Substantia nigra (tissue), 51 donors: ENCODE measurements at places on chromosomes 3 and 15.

DNA sequence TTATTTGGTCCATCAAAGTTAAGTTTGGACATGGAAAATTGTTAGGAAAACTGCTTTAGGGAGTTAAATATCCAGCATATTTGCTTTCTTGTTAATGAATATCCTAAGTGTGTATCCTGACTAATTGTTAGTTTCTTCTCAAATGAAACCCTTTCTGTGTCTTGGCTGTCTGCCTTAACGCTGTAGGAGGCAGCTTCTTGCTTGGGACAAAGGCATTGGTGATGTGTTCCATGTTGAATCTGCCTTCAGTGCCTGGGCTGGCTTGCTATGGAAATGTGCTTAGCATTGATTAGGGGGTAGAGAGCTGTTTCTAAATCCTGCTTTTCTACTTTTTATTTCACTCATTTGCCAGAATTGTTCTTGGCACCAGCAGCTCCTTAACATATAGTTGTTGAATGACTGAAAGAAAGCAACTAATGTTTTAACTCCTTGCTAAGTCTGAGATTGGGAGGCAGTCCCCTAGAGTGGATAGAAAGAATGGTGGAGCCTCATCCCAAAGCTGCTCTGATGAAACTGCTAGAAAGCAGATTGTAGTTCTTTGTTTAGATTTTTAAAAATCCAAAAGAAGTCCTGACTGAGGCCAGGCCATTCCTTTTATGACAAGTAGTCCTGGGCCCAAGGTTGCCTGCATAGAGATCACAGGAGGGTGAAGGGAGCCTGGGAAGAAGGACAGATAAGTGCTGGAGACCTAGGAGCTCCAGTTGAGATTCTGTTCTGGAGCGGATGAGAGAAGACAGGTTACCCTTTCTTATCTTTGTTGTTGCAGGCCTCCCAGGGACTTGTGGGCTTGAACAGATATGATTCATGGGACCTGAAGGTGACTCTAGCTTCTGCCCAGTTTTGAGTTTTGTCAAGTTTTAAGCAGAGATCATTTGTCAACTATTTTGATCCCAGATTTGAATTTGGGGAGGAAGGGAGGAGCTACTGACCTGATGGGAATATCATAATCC lies 39.3 kb downstream of the OXNAD1 start:
- DNase-seq: no peak

DNA sequence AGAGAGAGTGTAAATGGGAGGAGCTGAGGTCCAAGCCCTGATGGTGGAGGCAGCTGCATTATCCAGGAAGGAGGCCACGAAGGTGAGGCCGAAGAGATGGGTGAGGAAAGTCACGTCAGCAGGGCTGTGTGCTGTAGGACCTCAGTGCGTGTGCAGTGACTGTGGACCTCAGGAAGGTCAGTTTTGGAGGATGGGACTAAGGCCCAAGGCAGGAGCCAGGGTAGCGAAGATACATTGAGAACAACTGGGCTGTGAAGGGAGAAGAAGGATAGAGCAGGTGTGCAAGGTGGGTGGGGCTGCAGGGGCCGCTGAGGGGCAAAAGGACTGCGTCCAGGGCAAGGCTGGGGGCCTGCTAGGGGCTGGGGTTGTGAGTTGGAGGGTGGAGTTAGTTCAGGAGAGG lies 4.9 kb downstream of the KLHL40 start:
- DNase-seq: no peak

DNA sequence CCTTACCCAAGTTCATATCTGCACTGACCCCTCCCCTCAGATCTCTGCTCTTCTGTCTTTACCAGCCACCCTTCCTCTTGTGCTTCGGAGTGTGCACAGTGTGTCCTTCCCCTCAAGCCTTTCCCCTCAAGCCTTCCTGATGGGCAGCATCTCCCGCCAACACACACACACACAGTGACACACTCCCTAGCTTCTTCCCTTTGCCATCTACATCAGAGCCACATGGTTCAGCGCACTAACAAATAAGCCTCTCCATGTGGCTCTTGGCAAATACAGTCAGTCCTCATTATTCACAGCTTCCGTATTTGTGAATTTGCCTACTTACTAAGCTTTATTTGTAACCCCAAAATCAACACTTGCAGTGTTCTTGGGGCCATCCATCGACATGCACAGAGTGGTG lies 37.5 kb downstream of the SH3BP5 start:
- no peak for DNase-seq

- no peak for DNase-seq
Measured at GRCh38 chr3:162468791-162469190, 972.2 kb downstream of the OTOL1 start.

GRCh38 chr3:44048196-44048924 lies 193.3 kb upstream of the TOPAZ1 start:
- DNase-seq: no peak

GRCh38 chr15:61654918-61655317 lies 405.3 kb downstream of the VPS13C start:
- DNase-seq: no peak

DNA sequence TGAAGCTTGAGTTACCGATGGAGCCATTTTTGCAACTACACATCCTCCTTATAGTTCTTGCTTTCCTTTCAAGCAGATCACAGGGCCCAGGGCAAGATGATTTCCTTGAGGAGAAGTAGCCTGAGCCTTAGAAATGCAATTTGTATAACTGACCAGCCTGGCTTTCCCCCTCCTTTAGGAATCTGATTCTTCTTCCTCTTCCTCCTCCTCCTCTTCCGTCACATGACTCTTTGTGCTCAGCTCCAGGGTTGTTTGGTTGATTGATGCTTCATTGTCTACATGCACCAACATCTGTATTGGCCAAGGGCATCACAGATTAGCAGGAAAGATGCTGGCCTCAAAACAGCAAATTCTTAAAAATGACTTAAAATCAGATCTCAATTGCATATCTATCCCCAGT lies 3.3 kb downstream of the SNAPC5 start:
- no peak for DNase-seq

- no peak for DNase-seq
Measured at GRCh38 chr3:147361454-147362420, 44.6 kb downstream of the ZIC4 start.

DNA sequence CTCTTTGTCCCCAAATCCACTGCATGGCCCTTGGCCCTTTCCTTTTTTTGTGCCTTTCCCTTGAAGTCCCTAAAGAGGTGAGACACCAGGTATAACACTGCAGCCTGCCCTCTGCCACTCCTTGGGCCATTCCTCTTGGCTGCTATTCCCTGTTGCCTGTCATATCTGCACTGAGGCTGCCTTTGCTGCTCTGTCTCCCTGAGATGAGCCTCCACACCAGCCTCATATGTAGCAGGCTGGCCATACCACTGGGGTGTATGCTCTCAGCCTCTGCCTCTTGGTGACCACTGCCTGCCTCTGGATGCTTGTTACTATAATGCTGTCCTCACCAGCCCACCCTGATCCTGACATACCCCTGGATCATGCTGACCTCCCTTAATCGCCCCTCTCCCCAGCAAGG lies 252.0 kb downstream of the CLSTN2 start:
- DNase-seq: no peak

GRCh38 chr3:146250449-146251382 lies at the start of gene PLSCR4:
Gene PLSCR4 (minus strand): TSS chr3:146251105. CDS start chr3:146222071, 29,034 bp downstream.
- peak; percentile 54 for DNase-seq

- DNase-seq: no peak
Measured at GRCh38 chr15:78415284-78415683, 22.7 kb upstream of the IREB2 start.

DNA sequence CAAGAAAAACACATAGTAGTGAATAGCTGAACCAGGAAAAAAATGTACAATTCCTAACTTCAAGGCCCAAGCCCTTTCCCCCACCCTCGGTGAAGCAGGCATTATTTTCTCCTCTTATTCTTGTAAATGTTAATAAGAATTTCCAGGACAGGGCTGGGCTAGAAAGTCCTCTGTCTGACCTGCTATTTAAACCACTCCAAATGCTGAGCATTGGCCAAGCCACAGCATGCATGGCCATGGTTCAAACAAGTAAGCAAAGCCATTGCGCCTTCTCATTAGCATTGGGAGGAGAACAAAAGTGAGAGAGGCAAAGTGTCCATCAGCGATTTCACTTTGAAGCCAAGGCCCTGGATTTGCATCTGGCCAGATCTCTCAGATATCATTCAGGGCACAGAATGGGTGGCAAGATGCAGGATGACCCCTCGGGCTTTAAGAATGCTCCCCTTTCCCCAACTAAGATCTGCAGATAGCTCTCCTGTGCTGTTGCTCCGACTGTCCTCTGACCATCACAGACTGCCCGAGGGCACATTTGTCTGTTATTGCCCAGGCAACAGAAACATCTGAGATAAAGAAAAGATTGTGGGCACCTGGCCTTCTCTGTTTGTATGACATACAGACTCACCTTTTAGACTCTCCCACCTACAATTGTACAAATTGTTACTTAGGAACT lies 46.3 kb downstream of the CEMIP start:
- no peak for DNase-seq

DNA sequence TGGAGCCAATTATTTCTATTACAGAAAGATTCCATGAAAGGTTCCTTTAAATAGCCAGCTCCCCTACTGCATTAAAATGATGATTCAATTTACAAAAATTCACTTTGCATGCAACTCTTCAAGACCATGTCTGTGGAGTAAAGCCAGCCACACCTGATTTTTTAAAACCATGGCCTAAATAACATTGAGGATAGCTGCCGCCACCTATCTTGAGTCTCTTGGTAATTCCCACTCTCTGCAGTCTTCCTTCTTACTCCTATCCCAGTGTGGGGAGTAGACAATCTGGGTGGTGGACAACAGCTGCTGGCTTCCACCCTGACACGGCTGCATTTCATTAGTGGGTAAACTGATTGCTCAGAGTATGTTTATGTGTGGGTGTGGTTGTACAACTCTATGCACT lies 10.7 kb downstream of the LRTM1 start:
- no peak for DNase-seq

GRCh38 chr15:71083349-71083748 lies 31.9 kb upstream of the THSD4 start:
- no peak for DNase-seq

DNA sequence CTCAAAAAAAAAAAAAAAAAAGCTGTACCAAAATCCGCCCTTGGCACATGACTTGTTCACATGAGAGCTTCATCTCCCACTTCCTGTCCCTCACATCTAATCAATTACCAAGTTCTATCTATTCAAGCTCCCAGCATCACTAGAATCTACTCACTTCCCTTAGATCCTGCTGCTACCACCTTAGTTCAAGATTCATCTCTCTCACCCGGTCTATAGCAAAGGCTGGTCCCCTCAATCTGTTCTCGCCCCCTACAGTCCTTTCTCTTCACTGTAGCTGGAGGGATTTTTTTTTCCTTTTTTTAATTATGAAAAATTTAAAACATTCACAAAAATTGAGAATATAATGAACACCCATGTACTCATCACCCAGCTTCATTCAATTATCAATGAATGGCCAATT lies 16.7 kb upstream of the GPR160 start:
- DNase-seq: no peak

DNA sequence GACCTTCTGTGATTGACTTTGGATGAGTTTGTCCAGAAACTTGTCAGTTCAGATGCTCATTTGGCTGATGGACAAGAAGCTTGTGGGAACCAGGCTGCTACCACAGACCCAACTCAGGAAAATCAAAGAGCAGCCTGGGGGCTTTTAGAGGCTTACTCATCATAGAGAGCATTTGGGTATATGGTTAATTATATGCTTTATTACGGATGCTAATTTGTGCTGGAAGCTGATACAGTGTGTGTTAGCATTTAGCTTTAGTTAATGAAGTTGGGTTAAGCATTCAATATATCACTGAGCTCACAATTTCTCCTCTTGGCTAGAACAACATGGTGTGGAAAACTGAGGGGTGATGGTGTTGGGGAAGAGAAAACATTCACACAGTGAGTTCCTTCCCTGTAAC lies 664.2 kb upstream of the CFAP20DC start:
- DNase-seq: no peak

DNA sequence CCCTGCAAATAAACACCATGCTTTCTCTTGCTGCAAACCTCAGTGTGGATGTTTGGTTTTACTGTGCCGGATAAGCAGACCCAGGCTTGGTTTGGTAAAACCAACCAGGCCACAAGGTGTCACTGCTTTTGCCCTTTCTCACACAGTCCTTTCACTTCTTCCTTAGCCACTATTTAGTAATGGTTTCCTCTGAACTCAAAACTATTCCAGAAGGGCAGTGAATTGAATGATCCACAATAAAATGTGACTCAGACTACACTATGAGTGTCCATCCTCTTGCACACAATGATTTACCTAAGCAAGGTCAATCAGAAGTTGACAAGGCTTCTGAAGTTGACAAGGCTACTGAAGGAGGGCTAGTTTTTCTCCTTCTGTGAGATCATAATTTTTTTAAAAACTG lies 552.4 kb upstream of the CCDC54 start:
- no peak for DNase-seq

GRCh38 chr3:356952-357351 lies 160.4 kb downstream of the CHL1 start:
- DNase-seq: no peak

DNA sequence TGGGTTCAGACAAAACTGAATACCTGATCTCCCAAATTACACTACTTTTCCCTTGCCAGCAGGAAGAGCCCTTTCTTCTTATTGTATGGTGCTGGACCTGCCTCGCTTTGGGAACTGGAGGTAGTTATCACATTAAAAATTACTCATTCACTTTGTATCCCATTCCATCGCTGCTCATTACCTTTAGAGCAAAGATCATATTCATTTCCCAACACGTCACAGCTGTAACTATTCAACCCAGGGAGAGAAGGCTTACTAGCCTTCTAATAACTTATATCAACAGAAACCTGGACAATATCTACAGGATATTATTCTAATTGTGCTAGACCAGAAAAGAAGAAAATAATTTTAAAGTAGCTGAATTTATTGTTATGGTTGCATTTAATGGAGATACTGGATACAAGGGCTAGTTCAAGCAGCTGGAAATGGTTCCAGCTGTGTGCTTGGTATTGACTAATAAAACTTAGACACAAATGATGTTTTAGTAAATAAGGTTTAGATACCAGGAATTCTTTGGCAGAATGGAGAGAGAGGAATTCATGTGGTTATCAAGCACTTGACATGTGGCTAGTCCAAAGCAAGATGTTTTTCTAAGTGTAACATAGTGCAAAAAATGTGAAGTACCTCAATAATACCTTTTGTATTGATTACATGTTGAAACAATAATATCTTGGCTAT lies 656.3 kb downstream of the ROBO1 start:
- DNase-seq: no peak

- no peak for DNase-seq
Measured at GRCh38 chr3:120130656-120131055, 36.4 kb upstream of the GSK3B start.

GRCh38 chr3:3191675-3192285 lies 12.3 kb upstream of the CRBN start:
- DNase-seq: no peak

GRCh38 chr15:94186770-94187331 lies 44.5 kb upstream of the MCTP2 start:
- no peak for DNase-seq

GRCh38 chr15:60772395-60773120 lies 293.6 kb upstream of the ICE2 start:
- DNase-seq: no peak
